ENCODE measurements at places on chromosomes 3 and 15.

GRCh38 chr3:12702501-12702900 is 38.6 kb upstream of the RAF1 start:
- no peak for DNase-seq

GRCh38 chr15:48784756-48785155 is 26.1 kb downstream of the CEP152 start:
- DNase-seq = no peak

GRCh38 chr3:23938688-23939087 is 6.4 kb upstream of the NR1D2 start:
- DNase-seq = no peak

GRCh38 chr15:48397841-48398240 is 66.6 kb downstream of the DUT start:
- no peak for DNase-seq

GRCh38 chr3:72976281-72976741 is 20.3 kb upstream of the PPP4R2 start:
- DNase-seq = peak; percentile 56

- DNase-seq = no peak
Measured at GRCh38 chr3:159583662-159584061, 405.0 kb upstream of the IL12A start.

GRCh38 chr3:124558991-124559845 is 171.0 kb upstream of the UMPS start:
- DNase-seq = peak; percentile 93

GRCh38 chr15:67370206-67370954 is 115.8 kb downstream of the IQCH start:
- DNase-seq = no peak

DNA sequence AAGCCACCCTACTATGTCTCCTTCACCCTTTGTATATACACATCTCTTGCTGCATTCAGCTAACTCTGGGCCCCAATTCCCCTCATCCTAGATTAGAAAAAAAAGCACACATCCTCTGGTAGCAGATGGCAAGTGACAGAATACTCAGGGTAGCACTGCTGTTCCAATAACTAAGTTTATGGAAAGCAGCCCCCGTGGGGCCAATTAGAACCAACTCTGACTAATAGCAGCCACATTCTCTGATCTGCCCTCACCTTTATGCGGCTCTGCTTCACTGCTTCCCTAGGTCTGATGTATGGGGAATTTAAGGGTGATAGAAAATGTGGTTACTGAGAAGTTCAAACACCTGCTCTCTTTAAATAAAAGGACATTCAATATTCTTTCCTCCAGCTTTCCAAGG is 74.9 kb upstream of the SETMAR start:
- no peak for DNase-seq

DNA sequence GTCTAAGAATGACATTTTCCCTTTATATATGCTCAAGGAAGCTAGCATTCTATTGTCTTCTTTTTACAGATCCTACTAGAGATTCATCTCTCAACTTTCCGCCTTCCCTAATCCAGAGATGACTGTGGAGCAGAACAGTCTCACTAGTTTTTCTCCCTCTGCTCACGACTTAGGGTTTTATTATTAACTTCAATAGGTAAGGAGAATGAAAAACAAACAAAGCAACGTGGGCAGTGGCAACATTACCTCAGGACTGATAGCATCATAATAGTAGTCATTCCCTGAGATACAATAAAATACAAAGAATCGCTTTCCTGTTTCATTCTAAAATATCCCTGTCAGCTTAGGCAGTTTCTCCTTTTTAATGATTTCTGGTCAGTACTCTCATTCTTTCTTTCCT is 154.3 kb upstream of the PLAAT1 start:
- no peak for DNase-seq

- peak; percentile 4 for DNase-seq
Measured at GRCh38 chr3:20186600-20187004, 596 bp upstream of the SGO1 start.

GRCh38 chr3:11510001-11510340 is 133.7 kb downstream of the VGLL4 start:
- DNase-seq = no peak

DNA sequence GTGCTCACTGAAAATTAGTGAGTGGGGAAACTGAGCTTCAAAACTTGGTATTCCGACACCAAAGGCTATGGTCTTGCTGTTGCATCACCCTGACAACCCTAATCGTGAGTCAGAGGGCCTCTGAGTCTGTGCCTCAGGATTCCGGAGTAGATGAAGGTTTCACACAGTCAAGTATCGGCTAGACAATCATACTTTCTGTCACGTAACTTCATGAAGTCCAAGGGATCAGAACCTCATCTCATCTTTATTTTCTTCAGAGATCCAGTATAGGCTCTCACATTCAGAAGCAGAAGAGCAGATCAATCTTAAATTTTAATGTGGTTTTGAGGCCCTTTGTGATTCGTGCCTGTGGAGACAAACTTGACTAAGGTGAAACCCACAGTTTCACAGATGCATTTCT is 26.1 kb upstream of the NECTIN3 start:
- peak; percentile 44 for DNase-seq

DNA sequence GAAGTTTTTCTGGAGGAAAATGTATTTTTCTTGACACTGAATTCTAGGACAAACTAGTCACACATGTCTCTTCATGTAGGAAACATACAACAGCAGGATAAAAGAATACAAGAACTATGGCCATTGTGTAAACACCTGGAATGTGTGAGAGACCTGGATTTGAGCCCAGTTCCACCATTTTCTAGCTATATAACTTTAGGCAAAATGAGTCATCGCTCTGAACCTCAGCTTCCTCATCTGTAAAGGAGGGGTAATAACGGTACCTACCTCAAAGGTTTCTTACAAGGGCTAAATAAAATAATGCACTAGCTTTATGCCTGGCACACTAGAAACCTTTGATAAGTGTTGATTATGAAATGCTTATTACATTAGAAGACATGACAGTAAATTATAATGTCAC is 57.8 kb downstream of the RIOX2 start:
- DNase-seq = peak; percentile 94

DNA sequence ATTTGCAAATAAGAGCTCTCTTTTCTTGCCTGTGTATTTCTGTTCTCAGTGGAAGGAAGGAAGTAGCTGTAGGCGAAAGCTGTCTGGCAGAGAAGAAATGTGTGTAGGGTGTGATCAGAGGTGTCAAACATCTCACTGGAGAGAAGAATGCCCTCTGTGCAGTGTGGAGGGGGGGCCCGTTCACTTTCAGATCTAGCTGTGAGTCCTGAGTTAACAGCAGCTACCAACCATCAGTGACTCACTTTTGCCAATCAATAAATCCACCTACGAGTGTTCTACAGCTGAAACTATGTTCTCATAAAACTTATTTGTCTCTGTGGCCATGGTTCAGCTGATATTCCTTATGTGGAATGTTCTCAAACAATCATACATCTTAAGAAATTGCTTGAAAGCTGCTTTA is 103.7 kb downstream of the FRMD4B start:
- no peak for DNase-seq

DNA sequence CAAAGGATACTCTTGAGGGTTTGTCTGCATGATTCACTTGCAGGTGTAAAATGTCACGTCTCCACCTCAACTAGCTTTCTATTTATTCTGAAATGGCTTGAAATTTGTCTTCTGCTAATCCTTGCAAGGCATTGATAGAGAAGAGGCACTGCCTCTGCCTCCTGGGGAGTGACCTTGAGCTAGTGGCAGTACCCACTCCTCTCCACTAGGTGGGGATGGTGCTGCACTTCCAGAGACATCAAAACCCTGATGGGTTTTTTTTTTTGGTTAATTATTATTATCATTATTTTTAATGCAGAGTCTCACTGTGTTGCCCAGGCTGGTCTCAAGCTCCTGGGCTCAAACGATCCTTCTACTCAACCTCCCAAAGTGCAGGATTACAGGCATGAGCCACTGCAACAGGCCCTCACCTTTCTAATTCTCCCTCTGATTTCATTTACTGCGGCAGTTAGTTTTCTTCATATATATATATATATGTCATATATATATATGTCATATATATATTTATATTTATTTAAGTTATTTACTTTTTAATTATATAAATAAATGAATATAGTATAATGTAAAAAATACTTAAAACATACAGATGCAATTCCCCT is 117.6 kb upstream of the EIF1B start:
- peak; percentile 58 for DNase-seq

GRCh38 chr15:58224068-58224467 is 85.9 kb downstream of the AQP9 start:
- DNase-seq = no peak

DNA sequence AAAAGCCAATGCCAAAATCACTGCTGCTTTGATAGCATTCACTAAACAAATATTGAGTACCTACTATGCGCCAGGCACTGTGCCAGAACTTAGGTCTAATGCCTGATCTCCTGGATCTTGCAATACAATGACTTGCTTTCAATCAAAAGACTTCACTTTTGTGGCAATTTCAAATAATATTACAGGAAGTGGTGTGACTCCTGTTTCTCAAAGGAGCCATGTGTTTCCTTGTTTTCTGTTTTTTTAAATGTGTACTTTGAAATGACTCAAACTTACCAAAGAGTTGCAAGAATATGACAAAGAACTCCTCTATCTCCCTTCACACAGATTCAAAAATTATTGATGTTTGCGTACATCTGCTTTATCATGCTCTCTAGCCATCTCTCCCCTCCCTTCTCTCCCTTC is 18.3 kb downstream of the OSBPL10 start:
- peak; percentile 57 for DNase-seq

DNA sequence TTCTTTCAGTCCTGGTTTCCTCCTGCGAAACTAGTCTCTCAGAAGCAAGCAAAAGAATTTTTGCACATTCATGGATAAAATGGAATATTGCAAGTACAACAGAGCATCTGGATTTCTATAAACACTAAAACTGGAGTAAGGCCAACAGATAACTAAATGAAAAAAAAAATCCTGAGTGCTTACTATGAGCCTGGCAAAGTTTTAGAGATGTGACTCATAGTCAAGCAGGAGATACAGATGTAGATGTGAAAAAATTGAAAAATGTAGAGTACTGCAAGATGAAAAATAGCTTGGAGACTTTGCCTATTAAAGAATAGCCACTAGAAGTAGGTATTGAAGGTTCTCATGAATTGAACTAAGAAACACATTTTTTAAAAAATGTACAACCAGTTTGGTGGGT is 397.4 kb downstream of the OTOL1 start:
- peak; percentile 30 for DNase-seq

GRCh38 chr3:14806641-14807263 is 12.0 kb upstream of the FGD5 start:
- peak; percentile 41 for DNase-seq

GRCh38 chr15:68734352-68734751 is 86.3 kb downstream of the ANP32A start:
- DNase-seq = no peak

- peak; percentile 68 for DNase-seq
Measured at GRCh38 chr15:47516558-47516957, 200.7 kb upstream of the SEMA6D start.

- DNase-seq = peak; percentile 47
Measured at GRCh38 chr15:47422881-47423665, 294.2 kb upstream of the SEMA6D start.

Data from epithelial cell of esophagus (primary cell).